ENCODE measurements at places on chromosomes 3 and 15.

DNA sequence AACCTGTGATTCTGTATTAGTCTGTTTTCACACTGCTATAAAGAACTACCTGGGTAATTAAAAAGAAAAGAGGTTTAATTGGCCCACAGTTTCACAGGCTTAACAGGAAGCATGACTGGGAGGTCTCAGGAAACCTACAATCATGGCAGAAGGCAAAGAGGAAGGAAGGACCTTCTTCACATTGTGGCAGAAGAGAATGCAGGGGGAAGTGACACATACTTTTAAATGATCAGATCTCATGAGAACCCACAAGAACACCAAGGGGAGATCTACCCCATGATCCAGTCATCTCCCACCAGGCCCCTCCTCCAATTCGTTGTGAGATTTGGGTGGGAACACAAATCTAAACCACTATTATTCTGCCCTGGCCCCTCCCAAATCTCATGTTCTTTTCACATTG, 6.1 kb downstream of the ZKSCAN7 start:
- no peak for DNase-seq

- no peak for DNase-seq
Observed at GRCh38 chr3:35969406-35969805, 330.1 kb downstream of the ARPP21 start.

DNA sequence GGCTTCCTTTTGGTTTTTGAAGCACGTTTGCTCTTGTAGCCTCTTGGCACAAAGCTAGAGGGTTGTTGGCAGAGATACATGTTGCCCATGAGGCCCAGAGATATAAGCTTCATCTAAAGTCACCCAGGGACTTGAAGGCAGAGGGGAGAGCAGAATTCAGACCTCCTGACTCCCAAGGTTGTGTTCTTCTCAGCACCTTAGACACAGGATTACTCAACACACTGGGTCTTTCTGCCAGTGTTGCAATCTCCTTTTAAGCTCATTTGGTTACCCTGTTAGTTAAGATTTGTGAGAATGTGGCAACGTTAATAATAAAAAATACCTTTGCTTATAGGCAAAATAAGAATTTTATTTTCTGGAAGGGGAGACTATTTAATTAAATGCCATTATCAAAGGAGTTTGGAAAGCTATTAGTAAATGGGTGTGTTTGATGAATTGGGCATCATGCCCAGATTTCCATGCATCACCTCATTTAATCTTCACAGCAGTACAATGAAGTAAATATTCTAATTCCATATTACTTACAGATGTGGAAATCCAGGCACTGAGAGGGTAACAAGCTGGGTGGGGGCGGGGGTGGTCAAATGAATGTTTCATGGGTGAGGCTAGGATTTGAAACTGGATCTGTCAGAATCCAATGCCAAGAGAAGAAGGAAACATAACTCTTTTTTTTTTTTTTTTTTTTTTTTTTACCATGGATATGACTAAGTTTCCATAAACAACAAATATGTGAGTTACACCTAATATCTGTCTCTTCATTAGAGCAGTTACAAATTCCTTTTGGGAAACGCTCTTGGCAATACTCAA, 183.3 kb downstream of the NR1D2 start:
- DNase-seq: no peak

DNA sequence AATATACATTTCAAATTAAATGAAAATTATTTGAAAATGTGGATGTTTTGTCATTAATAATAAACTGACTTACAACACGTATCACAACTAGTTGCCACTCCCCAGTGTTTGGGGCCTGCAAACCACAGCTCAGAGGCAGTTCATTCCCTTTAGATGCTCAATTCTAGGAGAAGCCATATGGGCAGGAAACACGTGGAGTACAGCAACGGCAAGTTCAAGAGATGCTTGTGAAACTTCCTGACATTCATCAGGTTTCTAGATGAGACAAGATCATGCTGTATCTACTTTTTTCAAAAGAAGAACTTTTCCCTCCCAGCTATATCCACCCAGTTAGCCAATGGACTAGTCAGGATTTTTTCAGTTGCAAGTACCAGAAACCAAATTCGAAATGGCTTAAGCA, 17.6 kb upstream of the PLA2G4D start:
- DNase-seq: no peak

DNA sequence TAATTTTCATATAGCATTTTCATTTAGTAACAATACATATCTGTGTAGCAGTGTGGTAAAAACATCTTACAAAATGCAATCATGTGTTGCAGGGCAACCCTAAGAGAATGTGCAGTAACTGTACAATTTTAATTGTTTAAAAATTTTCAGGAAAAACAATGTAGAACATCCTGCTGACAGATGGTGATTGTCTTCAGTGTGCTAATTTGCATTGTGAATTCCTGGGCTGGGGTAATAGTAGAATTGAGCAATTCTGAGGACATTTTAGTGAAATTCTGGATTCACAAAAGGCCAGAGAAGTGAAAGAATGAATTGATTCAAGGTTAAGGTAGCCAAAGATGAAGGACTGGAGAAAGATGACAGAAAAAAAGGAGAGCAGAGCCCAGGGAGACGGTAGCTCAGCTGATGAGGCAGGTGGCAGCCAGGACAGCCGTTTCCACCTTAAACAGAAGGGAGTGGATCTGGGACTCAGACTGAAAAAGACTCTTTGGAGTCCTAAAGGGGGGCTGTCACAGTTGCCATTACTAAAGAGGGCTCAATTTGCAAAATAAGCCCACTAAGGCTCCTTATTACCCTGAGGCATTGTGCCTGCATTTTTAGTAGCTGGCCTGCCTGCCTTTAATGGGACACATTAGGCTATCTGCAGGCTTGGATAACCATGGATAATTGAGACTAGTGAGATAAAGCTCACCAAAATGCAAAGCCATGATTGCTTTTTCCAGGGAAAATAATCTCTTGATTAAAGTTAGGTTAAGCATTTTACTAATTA, 8.6 kb downstream of the MAP3K13 start:
- DNase-seq: no peak

DNA sequence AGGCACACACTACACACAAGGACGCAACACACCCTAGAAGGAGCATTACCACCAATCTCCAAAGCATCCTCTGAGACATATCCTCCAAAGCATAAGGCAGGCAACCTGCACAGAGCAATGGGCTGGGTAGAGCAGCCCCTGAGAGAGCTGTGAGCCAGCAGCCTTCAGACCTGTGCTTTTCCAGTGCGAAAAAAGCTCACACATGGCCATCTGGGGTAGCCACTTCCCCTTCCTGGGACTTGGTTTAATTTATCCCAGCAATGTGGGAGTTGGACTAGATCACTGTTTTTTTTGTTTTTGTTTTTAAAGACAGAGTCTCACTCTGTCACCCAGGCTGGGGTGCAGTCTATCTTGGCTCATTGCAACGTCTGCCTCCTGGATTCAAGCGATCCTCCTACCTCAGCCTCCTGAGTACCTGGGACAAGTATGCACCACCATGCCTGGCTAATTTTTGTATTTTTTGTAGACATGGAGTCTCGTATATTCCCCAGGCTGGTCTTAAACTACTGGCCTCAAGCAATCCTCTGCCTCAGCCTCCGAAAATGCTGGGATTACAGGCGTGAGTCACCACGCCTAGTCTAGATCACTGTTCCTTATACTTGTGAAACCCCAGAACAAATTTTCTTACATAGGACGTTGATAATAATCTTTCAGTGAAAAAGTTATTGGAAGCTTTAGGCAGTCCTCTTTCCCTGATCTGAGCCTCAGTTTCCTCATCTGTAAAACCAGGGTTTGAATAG, 18.9 kb downstream of the PTPN23 start:
- DNase-seq: no peak

DNA sequence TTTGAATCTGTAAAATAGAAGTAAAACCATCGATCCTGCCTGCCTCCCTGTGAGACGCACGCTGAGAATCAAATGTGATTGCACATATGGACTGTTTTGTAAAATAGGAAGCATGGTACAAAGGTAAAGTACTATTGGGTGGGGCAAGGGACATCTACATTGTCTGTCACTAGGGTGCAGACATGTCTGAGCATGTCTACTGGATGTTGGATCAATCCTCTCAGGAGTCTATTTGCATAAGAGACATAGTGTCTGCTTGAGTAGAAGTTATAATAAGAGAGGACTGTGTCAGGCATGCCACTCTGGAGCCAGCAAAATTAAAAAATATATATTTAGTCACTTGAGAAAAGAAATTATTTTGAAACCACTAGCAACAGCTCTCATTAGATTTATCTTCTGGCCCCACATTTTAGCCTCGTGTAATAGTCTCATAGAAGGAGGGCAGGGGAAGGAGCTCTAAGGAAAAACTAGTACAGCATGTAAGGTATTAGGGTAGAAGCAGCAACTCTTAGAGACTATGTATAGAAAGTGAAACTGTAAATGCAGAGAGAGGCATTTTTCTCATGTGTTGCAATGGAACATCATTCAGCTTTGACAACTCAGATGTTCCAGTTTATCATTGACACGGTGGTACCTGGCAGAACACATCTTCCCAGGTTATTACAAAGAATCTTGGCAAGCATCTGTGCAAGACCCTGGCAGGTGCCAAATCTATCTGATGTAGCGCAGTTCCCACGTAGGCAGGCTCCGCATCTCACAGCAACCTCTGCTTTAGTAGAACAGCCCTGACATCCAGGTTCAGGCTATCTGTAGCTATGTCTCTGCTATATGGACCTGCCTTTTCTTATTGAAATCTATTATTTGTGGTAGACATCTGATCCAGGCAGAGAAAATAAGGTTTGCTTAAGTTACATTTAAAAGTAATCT, 85.2 kb upstream of the CHL1 start:
- no peak for DNase-seq

- no peak for DNase-seq
Observed at GRCh38 chr15:99474909-99475753, 90.7 kb upstream of the MEF2A start.
